Effector memory CD4-positive, alpha-beta T cell (primary cell): ENCODE measurements at places on chromosomes 12 and 14.

DNA sequence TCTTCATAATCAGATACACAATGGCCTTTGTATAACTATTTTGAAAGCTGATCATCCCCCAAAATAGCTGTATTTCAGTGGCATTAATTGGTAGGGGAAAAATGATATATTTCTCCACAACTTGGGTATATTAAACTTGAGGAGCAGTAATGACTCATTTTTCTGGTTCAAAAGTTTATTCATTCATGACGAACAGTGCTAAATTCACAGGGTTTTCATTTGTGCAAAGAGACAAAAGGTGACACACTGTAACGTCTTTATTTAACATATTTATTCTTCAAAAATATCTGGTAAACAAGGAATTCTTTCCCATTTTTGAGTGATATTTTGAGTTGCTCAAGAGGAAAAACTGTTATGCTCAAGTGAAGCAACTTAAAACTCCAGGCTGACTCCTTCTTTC lies 415.5 kb upstream of the SOX5 start:
- no peak for DNase-seq

GRCh38 chr12:53099071-53099882 lies 1.8 kb downstream of the IGFBP6 start:
- peak; percentile 83 for DNase-seq

- no peak for DNase-seq
Observed at GRCh38 chr14:98798099-98798498, 473.9 kb downstream of the BCL11B start.

DNA sequence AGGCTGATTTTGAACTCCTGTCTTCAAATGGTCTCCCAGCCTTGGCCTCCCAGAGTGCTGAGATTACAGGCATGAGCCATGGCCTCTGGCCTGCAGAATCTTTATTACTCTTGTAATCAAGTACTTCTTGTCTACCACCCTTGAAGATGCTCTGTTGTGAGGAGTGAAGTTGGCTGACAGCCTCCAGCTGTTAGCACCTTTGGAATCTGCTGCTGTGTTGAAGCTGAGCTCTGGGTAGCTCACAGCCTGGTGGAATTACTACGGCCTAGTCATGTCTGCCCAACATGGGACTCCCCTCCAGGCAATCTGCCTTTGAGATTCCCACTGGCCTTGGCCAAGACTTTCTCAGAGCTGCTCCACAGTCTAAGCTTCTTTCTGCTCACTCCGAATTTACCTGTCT lies 5.8 kb upstream of the C12orf75 start:
- no peak for DNase-seq

GRCh38 chr12:52506858-52507715 lies 13.1 kb downstream of the KRT5 start:
- DNase-seq: no peak

GRCh38 chr12:52036587-52037171 lies 14.6 kb upstream of the NR4A1 start:
- peak; percentile 88 for DNase-seq

GRCh38 chr14:71952381-71953363 lies 20.4 kb downstream of the RGS6 start:
- no peak for DNase-seq

DNA sequence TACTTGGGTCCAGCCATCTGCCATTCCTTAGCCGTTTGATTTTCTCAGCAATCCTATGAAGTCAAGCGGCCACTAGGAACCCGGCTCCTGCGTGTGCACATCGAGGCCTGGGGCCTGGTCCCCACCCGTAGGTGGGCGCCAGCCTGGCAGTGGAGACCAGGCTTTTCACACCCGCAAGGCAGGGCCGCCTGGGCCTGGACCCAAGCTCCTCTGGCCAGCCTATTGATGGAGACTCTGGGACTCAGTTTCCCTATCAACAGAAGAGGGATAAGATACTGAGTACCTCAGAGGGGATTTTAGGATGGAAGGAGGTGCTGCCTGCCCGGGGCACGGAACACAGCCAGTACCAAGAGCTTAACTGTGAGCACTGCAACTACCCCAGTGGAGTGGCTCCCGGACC lies 104.3 kb upstream of the C14orf180 start:
- no peak for DNase-seq

- no peak for DNase-seq
Observed at GRCh38 chr14:63266106-63266505, 52.6 kb downstream of the GPHB5 start.

- no peak for DNase-seq
Observed at GRCh38 chr14:60512973-60513571, 4.1 kb downstream of the SIX6 start.

GRCh38 chr14:105842105-105842504 lies 315.7 kb downstream of the TMEM121 start:
- no peak for DNase-seq

GRCh38 chr12:91846466-91847055 lies 299.1 kb downstream of the BTG1 start:
- DNase-seq: no peak

GRCh38 chr12:93889516-93890212 lies 212.5 kb downstream of the CRADD start:
- DNase-seq: no peak

- DNase-seq: no peak
Observed at GRCh38 chr12:56677680-56678079, 10.4 kb downstream of the PTGES3 start.

- no peak for DNase-seq
Observed at GRCh38 chr14:57725399-57726077, 140.4 kb downstream of the SLC35F4 start.

DNA sequence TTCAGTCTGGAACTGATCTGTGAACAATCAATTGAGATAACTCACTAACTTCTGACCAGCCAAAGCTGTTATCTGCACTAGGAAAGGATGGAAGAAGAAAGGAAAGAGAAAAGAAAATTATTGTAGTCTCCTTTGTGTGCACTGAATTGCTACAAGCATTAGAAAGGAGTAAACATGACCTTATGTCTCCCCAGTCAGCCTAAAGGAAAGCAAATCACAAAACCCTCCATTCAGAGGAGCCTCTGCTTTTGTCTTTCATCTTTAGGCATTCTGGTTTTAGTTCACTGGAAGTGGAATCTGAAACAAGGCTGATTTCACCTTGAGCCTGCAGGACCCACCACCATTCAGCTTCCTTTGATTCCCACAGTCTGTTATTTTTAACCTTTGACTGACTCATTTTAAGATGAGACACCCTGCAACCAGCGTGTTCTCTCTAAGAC lies 26.0 kb downstream of the TBX3 start:
- no peak for DNase-seq

GRCh38 chr12:118960865-118961264 lies 20.5 kb upstream of the SRRM4 start:
- DNase-seq: no peak

- no peak for DNase-seq
Observed at GRCh38 chr14:105601360-105602242, 75.2 kb downstream of the TMEM121 start.

DNA sequence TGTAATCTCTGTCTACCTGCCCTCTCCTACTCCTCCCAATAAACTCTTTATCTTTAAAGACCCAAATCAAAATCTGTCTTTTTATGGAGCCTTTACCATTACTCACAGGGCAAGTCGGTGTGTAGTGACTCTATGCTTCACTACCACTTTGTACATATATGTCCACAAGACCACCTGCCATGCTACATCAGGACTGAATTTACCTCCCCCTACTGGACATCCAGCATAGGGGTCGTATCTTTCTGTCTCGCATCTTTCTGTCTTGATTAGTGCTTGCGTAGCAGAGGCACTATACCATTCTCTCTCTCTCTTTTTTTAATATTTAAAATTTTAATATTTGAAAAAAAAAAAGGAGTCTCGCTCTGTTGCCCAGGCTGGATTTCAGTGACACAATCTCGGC lies 587.5 kb downstream of the SOX5 start:
- DNase-seq: no peak

GRCh38 chr14:54306806-54307205 lies 90.0 kb upstream of the CDKN3 start:
- DNase-seq: no peak

GRCh38 chr12:32718926-32719325 lies 36.8 kb downstream of the YARS2 start:
- DNase-seq: no peak

DNA sequence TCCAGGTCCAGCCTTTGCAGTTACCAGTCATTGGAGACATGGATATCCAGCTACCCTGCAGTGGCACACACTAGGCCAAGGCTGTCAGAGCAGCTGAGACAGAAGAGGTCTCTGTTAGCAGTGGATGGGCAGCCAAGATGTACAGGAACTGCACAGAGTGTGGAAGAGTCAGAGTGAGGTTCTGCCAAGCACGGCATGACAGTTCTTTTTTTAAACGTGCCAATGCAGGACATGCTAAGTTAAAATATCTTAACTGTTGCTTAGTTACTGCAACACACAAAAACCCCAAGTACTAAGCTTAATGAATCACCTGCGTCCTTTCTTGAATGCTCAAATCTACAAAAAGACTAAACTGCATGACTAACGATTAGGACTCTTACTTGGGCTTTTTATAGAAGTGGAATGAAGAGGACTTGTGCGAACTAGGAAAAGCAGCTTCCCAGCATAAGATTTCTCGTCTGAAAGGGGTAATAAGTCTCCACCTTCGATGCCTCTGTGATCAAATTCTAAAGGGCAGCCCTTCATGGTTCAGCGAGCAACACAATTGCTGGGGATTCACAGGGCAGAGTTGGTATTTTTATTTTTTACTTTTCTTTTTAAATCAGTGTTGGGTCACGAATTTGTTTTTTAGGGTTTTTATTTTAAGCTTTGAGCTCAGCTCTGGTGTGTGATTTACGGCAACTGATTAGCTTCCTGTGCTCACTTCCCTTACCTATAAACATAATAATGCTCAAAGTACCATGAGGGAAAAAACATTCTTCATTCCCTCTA lies 20.6 kb downstream of the MAPK1IP1L start:
- DNase-seq: no peak

GRCh38 chr14:21509432-21510143 lies 1.6 kb downstream of the METTL3 start:
- DNase-seq: no peak

DNA sequence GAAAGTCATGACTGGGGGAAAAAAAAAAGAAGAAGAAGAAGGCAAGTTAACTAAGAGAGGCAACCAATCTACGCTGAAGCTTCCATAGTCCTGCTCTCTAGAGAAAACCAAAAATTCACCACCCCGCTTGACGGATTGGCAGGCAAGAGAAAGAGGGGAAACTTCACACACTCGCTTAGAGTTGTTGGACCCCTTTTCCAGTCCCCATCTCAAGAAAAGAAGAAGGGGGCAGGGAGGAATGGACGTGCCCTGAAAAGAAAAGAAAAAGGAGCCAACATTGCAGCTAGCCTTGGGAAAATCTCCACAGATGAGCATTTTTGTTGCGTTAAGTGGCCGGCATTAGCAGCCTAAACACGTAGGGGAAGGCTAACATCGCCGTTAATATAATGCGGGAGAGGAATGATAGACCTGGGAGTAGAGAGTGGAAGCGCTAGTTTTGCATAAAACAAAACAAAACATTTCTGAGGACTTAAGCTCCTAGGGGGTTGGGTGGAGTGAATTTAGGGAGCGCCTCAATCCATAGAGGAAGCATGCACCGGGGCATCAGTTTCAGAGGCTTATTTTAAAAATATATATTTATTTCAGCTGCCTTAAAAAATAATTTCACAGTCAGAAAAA lies 11.3 kb upstream of the FOXG1 start:
- DNase-seq: no peak

GRCh38 chr12:7460375-7461259 lies 16.7 kb upstream of the CD163L1 start:
- peak; percentile 14 for DNase-seq

DNA sequence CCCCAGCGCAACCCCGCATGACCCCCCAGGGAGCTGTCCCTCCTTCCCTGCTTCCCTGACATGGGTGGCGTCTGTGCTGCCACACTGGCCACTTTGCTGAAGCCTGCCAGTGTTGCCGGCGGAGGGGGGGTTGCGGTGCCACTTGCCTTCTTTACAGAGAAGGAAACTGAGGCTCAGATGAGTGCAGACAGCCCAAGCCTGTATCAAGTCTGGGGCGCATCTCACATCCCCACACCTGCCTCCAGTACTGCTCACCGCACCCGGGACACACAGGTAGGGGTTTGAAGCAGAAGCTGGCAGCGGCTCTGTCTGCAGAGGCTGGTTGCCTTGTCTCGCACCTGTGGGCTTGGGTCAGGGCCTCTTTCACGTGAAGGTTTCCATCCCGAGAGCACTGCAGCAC lies 104.7 kb upstream of the RTL1 start:
- no peak for DNase-seq

GRCh38 chr14:46401066-46401465 lies 250.5 kb downstream of the RPL10L start:
- DNase-seq: no peak

DNA sequence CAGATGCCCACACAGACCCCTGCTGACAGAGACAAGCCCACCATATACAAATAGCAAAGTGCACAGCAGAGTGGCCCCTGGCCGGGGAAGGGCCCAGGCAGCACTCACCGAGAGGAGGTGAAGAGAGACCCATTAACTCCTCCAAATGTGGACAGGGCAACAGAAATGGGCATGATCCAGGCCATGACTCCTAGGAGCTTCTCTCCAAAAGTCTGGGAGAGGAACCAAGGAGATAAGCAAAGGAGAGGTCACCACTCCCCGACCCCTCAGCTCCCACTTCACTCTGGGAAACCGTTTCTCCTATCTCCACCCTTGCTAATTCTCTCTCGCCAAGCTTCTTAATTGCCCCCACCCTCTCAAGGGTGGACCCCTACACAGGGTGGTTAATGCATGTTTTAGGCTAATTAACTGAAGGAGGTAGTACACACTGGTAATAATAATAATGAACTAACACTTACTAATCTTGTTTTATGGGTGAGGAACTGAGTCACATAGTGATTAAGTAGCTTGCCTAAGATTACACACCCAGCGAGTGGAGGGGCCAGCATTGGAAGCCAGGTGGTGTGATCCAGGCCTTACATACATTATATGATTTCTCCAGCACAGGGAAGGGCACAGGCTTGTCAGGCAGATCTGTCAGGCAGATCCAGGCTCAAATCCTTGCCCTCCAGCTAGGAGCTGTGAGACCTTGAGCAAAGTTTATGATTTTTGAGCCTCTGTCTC lies 18.9 kb upstream of the CEBPE start:
- no peak for DNase-seq

GRCh38 chr12:56863789-56864188 lies 70.4 kb downstream of the SDR9C7 start:
- DNase-seq: no peak

DNA sequence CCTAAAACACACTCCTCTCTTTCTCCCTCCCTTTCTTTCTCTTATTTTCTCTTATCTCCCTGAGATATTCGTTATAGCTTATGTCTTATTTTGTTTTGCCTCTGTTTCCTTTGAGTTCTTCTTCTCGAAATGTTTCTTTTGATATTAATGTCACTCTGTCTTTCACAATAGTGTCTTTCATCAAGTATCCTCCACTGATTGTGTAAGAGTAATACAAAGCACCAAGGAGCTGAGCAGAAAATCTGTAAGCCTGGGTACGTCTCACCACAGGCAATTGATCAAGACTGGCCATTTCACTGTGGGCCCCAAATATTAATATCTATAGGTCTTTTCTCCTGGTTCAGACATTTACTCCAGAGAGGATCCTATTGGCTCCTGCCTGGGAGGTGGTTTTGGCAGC lies 4.8 kb upstream of the LYZ start:
- no peak for DNase-seq
